ENCODE measurements at places on chromosomes 7 and 10.

DNA sequence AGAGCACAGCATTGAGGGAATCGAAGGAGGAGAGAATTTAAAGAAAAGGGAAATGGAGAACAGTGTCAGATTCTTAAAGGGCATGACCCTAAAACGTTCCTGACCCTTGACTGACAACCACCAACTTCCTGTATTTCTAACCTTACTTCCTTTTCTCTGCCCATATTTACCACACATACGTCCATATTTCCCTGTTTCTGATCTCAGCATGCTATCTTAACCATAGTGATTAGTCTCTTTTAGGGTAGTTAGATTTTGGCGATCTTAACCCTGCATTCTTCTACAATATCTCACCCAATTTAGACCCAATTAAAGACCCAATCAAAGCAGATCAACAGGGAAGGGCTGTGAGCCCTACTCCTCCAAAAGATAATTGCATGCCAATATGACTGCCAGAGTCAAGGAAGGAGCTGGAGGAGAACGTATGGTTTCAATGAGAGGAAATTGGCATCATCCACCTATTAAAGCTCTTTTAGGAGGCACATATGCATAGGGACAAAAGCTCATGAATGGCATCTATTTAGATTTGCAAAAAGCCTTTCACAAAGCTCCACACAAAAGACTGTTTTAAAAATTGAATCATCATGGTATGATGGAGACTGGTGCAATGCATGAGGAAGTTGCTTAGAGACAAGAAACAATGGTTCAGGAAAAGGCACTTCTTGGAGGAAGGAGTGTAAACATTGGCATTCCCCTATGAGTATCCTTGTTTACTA is 49.0 kb upstream of the ARHGAP12 start:
- no peak for DNase-seq

DNA sequence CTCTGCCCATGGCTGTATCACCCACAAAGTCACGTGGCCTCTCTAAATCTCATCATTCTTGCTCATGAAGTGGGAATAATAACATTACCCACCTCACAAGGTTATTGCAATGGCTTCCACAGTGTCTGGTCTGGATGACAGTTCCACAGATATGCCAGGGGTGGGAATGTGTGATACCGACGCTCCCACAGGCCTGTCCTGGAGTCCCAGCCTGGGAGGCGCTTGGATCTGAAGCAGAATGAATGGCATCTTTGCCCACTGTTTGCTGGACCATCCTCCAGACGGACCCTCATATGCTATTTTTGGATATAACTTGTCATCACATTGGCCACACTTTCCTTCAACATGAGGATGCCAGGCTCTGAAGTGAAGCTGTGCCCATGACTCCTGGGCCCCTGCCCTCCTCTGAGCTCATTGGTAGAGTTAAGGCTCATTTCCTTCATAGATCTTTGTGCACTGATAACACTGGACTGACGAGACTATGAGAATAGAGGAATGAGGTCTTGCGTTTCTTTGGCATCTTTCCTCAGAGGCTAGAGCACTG is 279.8 kb upstream of the ZNF32 start:
- DNase-seq = no peak

- no peak for DNase-seq
These were observed 28.6 kb upstream of the SLC16A12 start for GRCh38 chr10:89563861-89564478.

DNA sequence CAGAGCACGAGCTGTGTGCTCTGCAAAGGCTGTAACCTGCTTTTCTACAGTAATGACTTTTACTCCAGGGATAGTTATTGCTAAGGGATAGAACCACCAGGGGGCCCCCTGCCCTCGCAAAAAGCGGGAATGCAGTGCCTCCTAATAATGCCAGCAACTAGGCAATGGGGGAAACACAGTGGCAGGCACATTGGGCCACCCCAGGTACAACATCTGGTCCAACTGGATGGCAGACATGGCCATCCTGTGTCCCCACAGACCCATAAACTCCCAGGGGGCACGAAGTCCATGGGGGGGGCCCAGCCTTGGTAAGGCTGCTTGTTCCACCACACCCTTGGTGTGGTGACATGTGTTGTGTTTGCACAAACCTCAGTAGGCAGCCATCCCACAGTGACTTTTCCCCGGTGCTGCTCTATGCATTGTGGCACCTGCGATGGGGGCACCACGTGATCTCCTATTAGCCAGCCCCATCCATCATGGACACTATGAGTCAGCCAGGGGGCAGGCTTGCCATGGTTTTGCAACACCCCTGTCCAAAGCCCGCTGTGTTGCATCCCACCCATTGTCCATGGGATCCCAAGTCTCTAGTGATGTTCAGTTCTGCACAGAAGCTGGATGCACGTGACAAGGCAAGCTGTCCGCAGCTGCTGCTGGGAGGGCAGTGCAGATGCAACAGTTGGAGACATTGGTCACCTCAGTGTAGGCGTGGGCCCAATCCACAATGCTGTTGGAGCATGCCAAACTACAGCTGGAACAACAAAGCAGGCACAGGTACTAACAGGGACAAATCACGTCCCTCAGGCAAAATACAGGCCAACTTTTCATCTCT is 84.0 kb downstream of the ANLN start:
- DNase-seq = peak; percentile 13

GRCh38 chr10:124343351-124344265 is 75.1 kb downstream of the OAT start:
- no peak for DNase-seq

DNA sequence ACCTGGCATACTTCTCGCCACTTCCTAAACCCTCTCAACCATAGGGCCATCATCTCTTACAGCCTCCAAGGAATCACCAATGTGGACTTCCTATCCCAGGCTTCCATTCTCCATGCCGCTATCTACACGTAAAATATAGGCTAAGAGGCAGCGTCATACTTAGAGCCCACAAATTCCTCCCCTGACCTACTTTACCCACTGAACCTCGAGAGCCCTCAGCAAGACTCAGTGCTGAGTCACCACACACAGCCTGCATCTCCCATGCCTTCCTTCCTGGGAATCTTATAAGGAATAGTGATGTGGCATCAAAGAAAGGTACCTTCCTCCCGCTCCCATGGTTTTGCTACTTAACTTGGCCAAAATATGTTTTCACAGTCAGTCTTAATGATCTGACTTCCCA is 435.6 kb upstream of the NFE2L3 start:
- no peak for DNase-seq

- no peak for DNase-seq
These were observed 31.0 kb upstream of the ABCB4 start for GRCh38 chr7:87506246-87507180.

DNA sequence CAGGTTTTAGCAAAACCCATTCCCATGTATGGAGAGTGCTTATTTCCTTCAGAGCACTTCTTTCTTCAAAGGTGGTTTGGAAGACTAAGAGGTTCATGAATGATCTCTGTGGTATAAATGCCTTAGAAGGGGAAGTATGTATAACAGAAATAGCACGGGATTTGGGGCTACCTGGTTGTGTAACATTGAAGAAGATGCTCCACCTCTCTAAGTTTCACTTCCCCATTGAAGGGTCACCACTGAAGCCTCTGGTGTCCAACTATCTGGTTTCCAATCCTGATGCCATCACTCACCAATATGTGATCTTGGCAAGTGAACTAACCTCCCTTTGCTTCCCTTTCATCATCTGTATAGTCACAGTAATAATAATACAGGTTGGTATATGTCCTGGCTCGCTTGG is 37.2 kb downstream of the CYCS start:
- DNase-seq = no peak

GRCh38 chr10:22685926-22686325 is 28.5 kb downstream of the PIP4K2A start:
- DNase-seq = no peak

- DNase-seq = no peak
These were observed 29.7 kb downstream of the PARP12 start for GRCh38 chr7:140033036-140033435.

DNA sequence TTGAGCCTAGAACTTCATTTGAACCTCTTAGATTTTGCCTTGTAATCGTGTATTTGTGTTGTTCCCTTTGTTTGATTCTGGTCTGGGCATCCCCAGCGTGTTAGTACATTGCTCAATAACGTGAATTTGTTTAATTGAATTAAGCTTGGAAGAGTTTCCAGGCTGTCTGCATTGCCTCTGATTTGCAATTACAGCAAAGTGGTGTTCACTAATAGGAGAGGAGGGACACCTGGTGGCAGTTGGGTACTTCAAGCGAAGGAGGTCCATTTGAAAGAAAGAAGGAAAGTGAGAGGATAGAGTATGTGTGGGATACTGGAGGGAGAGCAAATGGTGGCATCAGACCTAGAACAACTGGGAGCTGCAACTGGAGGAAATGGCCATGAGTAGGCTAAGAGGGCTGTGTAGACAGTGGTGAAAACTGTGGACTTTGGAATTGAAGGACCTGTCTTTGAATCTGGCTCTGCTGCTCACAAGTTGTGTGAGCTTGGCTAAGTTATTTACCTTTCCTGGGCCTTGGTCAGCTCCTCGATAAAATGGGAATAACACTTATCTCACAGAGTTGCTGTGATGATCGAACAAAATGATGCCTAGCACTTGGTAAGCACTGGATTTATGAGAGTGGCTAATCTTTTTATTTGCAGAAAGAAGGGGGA is 15.1 kb downstream of the LSMEM1 start:
- DNase-seq = peak; percentile 30

DNA sequence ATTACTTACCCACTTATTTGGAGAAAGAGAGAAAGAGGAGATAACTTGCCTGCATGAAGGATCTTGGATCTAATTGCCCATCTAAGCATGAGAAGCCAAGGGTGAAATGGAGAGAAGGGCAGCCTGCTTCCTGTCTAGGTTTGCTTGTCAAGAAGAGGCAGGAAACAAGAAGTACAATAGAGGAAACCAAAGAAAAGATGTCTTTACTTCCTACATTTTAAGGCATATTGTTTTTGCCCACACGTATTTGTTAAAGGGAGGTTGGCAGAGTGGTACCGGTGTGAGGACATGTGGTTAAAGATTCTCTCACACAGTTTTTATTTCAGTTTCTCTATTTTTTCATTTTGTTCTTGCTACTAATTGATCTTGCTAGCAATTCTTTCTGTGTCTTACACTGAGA is 6.0 kb upstream of the TAS2R38 start:
- no peak for DNase-seq

DNA sequence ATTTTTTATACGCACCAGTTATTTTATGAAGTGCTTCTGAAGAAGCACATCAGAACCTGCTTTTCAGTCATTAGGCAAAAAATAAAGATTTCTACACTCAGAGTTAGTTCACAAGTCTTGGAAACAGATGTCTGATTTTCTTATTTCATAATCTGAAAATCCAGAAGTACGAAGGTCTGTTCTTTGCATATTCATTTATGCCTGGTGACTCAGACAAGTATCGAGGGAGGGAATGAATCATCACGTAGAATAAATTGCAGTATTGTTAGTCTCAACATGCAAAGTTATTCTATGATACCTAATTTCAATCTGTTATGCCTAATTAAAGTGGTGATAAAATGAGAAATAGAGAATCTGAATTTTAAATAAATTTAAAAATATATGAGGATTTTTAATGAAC is 113.6 kb upstream of the SEM1 start:
- DNase-seq = no peak

GRCh38 chr10:107553470-107553869 is 389.0 kb upstream of the SORCS1 start:
- no peak for DNase-seq

DNA sequence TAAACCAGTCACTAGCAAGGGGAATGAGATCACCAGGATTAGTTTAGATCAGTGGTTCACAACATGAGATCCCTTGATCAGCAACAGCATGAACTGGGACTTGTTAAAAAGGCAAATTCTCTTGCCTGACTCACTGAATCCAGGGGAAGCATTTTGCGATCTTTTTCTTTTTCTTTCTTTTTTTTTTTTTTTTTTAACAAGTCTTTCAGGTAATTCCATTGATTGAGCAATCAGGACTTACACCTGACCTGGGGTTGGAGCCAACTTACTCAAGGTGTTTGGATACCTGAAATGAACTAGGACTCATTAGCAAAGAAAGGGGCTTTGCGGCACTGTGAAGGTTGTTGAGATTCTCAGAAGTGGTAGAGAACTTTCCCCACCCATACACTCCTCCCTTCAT is 47.1 kb upstream of the PRR15 start:
- no peak for DNase-seq

- no peak for DNase-seq
These were observed 15.2 kb upstream of the C10orf53 start for GRCh38 chr10:49664006-49664841.

GRCh38 chr10:48289501-48290238 is 15.2 kb upstream of the FRMPD2 start:
- DNase-seq = peak; percentile 42

DNA sequence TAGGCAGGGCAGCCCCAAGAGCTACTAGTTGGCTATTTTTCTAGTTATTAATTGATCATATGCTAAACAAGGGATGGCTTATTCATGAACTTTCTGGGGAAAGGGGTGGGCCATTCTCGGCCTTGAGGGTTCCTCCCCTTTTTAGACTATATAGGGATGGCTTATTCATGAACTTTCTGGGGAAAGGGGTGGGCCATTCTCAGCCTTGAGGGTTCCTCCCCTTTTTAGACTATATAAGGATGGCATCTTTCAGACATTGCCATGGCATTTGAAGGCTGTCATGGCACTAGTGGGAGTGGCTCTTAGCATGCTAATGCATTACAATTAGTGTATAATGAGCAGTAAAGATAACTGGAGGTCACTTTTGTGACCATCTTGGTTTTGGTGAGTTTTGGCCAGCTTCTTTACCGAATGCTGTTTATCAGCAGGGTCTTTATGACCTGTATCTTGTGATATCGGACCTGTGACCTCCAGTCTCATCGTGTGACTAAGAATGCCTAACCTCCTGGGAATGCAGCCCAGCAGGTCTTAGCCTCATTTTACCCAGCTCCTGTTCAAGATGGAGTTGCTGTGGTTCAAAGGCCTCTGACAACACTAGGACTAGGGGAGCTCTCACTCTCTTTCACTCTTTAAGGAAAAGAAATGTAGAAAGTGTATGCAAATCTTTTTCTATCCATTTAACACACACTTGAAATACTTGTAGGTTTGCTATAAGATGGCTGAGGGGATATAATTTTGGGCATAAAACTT is 7.8 kb downstream of the FHIP2A start:
- DNase-seq = no peak

DNA sequence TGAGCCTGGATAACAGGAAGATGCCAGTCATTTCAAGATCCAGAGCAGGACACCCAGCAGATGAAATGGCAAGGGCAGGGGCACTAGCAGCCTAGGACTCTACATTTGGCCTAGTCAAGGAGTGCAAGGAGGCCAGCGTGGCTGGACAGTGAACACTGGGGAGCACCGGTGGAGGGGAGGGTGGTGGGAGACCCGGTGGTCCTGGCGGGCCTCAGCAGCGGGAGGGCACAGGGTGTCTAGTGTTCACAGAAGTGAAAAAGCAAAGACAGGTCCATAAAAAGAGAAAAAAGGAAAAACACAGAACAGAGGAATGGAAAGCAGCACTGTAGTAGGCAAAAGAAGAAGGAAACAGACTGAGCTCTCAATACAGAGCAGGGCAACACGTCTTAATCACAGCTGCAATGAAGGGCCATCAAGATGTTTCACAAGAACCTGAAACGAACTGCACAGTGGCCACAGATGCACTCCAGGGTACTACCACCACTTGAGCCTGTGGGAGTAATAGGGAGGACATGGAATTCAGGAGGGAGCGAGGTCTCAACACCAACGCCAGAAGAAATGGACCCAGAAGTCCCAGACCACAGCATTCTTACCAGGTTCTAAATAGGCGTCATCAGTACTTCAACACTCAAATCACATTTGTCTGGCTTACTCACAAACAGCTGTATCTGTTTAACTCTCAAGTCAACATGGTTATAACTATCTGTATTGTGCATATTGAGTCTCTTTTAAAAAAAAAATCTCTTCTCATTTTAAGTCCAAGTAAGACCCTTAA is 573.7 kb downstream of the PARD3 start:
- DNase-seq = no peak

All from activated naive CD4-positive, alpha-beta T cell treated with Interleukin-2 at 50 U/mL for 16 hours (primary cell).